ENCODE measurements at places on chromosomes 5 and 9.
A peak's percentile ranks its signal among the peaks of the same experiment; 100 is the strongest.

GRCh38 chr9:121663591-121663990 is 12.2 kb downstream of the DAB2IP start:
- DNase-seq: no peak

DNA sequence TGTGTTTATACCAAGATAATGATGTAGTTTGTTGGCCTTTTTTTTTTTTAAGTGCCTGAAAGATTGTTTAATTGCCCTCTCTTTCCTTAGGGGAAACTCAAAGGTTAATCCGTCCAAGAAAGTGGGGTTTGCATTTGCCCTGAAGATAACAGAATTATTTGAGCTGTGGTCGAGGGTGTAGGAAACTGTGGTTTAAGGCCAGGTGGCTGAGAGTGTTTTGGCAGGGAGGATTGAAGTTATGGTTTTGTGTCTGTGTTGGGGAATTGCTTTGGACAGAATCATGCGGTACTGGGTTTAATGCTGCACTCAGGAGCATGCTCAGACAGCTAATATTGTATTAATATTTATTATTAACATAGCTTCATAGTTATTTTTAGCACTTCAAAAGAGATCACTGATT is 509.8 kb downstream of the EBF1 start:
- DNase-seq: no peak

- DNase-seq: no peak
Observed at GRCh38 chr5:159642379-159642778, 273.9 kb upstream of the ADRA1B start.

DNA sequence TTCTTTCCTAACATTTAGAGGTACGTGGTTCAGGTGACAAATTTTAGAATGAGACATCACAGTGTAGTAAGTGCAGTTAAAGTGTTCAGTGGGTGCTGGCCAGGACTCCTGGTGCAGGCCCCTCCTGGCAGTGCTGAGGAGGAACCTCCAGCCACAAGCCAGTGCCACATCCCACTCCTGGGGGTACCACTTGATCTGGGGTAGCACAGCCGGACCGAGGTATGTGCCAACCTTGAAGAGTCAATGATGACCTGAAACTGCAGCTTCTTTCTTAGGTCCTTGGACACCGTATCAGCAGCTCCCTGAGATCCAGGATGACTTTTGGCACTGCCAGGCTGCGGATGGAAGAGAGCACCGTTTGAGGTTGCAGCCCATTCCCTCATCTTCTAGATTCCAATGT is 310.4 kb upstream of the IRX4 start:
- DNase-seq: no peak

GRCh38 chr9:18683312-18683711 is 209.4 kb downstream of the ADAMTSL1 start:
- no peak for DNase-seq

DNA sequence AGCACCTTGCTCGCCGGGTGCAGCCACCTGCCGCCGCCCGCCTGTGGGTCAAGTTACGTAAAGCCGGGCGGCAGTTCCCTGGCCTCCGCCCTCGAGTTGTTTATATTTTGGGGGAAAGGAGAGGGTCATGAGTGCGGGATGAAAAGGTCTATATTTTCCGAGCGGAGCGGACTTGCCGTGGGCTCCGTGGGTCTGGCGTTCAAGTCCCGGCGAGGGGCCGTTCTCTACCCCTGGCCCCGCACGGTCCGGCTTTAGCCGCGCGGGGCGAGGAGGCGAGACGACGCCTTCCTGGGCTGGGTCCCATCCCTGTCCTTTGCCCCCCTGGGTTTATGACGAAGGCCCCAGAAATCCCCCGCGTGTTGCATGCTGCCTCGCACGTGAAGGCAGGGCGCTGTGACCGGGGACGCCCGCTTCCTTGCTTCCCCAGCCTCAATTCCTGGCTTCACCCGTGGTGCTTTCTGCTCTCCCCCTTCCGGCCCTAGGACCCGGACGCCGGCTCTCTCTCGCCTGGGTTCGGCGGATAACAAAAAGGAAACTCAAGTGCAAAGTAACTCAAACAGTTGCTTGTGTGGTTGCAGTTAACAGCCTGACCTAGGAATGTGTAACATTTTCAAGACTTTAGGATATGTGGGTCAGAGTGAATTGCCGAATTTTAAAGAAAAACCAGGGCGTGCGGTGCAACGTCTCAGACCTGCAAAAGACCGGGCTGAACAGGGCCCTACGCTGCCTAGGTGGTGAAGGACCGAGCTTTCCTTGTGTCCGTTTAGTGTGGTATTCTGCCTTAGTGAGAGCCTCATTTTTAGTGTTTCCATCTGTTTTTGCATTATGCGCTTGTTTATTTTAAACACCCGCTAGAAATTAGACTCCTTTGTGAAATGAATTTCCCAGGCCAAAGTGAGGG is 810 bp downstream of the VPS13A start:
- DNase-seq: peak; percentile 44

DNA sequence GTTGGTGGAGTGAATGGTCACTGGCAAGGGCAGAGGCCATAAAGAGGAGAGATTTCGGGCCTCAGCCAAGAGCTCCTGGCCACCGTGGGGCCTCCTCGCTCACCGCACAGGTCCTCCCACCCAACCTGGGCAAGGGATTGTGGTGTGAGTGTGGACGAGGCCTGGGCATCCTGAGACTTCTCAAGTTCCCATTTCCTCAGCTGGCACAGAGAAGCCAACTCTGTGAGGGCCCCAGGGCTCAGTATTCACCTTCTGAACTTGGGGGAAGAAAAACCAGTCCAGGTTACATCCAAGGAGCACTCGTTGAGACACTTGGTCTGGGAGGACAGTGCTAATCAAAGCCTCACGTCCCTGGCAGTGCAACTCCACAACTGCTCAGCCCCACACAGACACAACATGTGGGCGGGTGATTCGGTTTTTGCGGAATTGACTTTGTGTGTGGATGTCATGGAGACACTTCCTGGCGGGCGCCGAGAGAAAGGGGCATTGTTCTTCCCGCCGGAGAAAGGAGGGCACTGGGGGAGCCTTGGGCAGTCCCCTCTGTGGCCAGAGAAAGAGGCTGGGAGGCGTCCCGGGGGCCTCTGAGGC is 28.5 kb upstream of the NKD2 start:
- DNase-seq: no peak

DNA sequence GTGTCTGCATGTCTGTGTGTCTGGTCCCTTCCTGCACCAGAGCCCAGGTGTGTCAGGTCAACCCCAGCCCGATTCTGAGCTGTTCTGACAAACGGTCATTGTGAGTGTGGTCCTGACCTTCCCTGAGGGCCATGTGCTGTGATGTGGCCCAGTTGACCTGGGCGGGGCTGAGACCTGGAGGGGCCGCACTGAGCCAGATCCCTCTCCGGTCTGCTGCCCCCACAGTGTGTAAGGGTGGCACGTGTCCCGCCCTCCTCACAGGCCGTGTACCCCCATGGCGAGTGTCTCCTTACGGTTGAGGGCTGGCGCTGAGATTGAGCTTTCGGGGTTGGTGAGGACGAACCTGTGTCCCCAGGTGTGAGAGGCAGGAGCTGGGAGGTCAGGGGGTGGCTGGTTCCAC is 136.5 kb downstream of the MRPL36 start:
- no peak for DNase-seq

DNA sequence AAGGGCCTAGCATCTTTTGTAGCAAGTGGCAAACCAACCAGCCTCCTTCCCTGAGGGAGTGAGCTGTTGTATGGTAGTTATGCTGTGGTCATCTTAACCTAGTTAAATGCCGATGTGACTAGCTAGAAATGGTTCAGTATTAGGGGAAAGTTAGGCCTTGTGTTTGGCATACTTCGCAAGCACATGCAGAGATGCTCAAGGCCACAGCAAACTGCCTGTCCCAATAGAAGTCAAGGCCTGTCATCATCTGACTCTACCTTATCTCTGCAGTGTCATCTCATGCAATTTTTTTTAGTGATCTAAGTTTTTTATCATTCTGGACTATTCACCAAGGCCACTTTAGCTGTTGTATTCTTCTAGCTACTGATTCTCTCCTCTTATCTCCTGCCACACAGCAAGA is 5.2 kb upstream of the EXOSC3 start:
- no peak for DNase-seq

DNA sequence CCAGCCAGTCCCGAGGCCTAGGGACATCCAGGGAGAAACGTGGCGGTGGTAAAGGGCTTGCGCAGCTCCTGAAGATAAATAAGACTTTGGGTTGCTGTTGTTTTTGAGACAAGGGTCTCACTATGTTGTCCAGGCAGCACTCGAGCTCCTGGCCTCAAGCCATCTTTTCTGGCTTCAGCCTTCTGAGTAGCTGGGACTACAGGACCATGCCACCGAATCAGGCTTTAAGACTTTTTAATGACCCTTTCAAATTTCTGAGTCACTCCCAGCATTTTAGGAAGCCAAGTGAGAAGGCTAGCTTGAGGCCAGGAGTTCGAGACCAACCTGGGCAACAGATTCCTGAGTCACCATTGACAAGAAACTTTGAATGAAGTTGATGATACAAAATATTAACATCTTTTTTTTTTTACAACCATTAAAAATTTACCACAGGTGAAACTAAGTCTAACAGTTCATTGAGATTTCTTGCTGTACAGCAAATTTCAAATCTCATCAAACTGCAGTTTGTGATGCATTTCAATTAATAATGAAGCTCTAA is 817 bp upstream of the GNE start:
- DNase-seq: no peak

DNA sequence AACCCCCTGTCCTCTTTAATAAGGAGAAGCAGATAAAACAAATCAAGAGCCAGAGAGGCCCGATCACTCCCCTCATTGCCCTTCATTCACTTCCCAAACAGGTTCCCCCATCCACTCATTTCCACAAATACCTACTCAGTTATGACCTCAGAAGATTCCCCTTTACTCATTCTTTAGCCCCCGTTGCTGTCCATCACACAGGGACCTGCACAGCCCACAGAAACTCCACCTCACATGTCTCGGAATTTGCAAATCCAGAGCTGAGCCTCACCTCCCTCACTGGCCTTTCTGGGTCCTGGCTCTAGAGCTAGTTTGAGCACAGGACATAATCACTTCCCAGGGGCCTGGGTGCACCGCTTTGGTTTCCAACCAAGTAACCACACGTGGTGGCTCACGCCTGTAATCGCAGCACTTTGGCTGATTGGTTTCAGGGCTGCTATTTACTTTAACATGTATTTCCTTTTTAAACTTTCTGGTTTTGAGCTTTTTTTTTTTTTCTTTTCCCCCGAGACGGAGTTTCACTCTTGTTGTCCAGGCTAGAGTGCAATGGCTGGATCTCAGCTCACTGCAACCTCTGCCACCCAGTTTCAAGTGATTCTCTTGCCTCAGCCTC is 17.8 kb downstream of the ATP6V0E1 start:
- no peak for DNase-seq

GRCh38 chr9:110006657-110007056 is 201.3 kb downstream of the C9orf152 start:
- no peak for DNase-seq

DNA sequence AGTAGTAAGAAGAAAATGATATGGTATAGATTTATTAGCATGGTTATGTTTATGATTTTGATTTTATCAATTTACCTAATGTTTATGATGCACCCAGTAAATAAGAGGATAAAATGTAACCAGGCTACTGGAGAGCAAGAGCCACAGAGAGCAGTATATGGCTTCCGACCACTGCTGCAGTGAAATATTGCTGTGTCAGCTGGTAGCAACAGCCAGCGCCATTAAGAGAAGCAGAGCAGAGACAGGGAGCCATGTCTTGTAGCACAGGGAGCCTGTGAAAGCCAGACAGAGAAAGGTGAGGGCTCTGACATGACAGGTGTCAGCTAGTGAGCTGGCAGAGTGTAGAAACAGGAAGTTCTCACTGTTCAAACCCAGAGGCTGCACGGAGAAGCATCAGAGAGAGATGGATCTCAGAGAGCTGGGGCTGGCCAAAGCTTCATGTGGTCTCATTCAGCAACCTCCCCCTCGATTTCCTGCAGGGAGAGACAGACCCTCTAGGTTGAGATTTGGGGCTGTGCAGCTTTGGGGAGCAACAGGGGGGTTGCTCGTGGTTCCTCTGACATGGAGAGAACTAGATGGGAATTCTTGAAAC is 202.1 kb downstream of the MED10 start:
- DNase-seq: no peak

GRCh38 chr9:137168904-137169856 is 671 bp downstream of the LRRC26 start:
- no peak for DNase-seq

GRCh38 chr9:114735704-114736103 is 53.7 kb upstream of the TEX48 start:
- no peak for DNase-seq
